8988T (cell line): ENCODE measurements at places on chromosomes 13 and 19.

- no peak for DNase-seq
Observed at GRCh38 chr13:58051807-58052375, 420.3 kb downstream of the PCDH17 start.

DNA sequence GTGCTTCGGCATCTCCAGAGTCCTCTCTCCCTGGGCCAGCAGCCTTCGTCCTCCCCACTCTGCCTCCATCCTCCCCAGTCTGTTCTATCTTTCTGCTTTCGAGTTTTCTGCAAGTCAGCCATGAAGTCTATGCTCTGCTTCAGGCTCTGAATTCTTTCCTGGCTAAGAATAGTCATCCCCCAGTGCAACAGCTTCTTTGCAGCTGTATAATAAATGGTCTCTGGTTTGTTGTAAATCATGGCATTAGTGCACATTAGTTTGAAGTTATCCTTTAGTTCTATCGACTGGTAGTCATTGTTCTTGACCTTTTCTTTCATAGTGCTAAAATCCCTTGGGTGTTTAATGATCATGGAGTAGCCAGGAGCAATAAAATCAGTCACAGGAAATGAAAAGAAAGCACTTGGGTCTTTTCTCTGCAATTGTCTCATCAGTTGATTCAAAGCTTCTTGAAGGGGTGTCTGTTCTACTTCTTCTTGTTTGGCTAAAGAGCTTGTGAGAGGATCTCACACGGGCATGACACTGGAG, 46.2 kb upstream of the SOX21 start:
- no peak for DNase-seq

DNA sequence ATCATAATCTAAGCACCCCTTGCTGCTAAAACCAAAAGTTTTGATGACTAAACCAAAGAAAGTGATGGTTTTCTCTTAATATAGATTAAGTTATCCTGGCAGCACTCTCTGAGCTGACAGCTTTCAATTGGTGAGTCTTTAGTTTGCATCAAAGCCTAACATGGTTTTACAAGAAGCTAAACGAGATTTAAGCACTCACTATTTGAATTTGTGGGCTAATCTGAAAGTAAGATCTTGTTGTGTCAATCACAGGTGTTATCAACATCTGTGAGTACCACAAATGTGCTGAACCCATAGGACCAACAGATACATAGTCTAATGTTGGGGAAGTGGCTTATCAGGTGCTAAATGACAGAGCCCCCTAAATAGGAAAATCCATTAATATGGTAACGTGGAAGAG, 223.9 kb downstream of the LHFPL6 start:
- DNase-seq, result no peak

DNA sequence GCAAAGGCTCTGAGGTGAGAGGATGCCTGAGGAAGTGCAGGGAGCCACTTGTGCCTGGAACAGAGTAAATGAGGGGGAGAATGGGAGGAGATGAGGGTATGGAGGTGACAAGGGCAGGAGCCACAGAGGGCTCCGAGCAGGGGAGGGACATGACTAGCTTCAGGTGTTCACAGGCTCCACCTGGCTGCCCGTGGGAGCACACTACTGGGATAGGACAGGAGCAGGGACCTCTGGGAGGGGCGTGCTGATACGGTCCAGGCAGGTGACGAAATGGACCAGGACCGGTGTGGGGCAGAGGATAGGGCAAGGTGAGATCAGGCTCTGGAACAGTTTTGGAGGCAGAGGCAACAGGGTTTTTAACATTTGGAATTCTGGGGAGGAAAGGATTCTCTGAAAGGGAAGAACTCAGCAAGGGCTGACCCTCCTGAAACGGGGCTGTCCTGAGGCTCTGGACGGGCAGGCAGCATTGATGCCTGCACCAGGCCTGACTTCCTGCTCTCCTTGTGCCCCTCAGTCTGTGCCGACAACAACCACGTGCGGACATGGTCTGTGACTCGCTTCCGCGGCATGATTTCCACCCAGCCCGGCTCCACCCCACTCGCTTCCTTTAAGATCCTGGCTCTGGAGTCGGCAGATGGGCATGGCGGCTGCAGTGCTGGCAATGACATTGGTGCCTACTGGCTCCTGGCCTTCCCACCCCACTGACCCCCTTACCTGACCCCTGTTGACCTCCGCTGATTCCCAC, 11.6 kb downstream of the SHKBP1 start:
- DNase-seq, result no peak

DNA sequence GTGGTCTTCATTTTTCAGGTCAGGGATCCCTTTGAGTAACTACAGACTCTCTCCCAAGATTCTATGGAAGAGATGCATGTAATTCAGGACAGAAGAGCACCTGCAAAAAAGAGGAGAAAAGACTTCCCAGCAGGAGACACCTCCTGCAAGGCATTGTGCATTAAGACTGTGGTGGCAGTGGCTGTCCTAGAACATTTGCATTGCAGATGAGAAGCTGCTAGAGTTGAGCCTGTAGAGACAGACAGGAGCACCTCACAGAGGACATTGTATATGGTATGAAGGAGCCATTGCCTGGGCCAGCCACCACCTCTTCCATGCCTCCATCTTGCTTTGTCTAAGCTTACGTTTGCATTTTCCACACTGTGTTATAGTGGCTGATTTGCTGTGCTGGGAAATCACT, 11.2 kb upstream of the MYO16 start:
- DNase-seq, result no peak

DNA sequence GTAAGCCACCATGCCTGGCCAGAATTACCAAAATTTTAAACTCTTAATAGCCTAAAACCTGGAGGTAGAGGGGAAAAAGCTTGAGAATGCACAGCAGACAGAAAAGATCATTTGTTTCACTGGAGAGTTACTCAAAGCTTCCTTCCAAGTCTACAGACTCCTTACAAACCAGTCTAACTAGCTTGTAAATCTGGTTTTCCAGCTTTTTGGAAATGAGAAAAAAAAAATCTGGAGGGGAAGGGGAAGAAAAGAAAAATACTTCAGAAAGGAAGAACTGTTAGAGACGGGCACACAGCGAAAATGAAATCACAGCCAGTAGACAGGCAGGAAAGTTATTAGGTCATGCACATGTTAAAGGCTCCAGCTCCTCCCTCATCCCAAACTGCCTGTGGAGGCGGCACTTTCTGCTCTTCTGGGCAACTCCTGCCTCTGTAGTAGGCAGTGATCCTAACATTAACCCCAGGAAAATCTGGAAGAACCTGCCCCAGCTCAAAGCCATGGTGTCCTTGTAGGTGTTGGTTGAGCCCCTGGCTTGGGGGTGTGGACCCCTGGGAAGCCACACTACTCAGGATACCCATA, 17.3 kb downstream of the PARP4 start:
- DNase-seq, result no peak

- DNase-seq, result no peak
Observed at GRCh38 chr13:78841358-78841963, 182.5 kb upstream of the OBI1 start.

DNA sequence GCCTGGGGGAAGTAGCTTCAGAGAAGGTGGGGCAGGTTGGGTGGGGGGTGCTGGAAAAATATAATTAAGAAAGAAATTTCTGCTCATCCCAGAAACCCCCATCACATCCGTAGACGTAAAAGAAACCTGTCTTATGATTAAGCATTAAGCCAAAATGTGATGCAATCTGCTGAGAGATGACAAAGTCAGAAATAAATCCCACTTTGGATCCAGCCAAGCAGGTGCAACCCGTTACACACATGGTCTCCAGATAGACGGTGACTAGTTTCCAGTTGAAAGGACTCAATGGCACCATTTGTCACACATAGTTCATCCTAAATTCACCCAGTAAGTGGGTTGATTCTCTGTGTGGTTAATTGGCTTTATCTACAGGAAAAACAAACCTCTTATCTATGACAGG, 34.1 kb downstream of the PSG5 start:
- DNase-seq, result no peak

DNA sequence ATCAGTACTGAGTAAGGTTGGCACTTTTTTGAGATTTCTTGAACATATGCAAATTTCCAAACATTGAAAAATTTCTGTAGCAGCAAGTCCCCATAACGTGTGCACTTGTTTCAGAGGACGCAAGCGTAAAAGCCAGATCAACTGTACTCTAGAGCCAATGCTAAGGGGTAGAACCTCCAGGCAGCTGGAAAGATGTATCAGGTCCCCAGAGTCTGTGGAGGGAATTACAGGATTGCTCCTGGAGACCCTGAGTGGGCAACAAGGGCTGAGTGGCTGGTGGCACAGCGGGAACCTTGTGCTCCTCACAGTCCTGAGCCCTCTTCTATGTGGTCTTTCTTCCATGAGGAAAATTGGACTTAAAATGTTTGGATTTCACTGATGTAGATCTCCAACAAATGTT, 53.9 kb upstream of the AMER2 start:
- no peak for DNase-seq

DNA sequence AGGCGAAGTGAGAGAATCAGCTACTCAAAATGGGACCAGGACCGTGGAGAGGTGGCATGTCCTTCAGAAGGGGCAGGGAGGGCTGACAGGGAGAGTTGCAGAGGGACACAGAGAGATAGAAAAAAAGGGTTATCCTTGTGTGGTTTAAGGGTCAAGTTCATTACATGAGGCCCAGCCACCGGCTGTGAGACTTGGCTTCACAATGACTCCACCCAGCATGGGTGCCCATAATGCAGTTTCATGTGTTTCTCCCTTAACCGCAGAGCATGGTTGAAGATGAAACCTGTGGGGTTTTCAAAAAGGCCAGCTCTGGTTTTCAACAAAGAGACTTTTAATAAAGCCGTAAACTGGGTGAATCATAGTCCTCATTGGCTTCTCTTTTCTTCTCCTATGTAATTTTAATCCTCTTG, 164.6 kb downstream of the KLF5 start:
- DNase-seq, result no peak

GRCh38 chr13:98606296-98606695, 29.4 kb upstream of the STK24 start:
- DNase-seq, result no peak

DNA sequence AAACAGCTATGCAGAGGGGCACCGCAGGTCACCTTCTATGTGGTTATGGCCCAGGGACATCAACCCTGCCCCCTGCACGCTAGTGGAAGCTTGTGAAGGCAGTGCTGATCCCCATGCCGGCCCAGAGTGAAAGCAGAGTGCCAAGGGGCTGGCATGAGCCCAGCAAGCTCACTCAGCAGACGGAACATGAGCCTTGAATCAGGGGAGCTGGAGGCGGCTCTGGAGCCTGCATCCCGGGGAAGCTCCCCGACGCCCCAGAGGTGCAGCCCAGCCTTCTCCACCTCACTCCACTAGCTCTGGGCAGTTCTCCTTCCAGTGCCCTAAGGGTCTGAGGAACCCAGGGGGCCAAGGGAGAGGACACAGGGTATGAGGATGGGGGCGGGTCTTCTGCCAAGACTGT, 19.0 kb upstream of the ISYNA1 start:
- no peak for DNase-seq

GRCh38 chr13:48829536-48829935, 146.2 kb upstream of the FNDC3A start:
- no peak for DNase-seq
